ENCODE measurements at places on chromosomes 13 and 19.

GRCh38 chr13:79311386-79311785 is 94.7 kb downstream of the RBM26 start:
- DNase-seq, result no peak

GRCh38 chr13:111912991-111913760 is 153.8 kb upstream of the SOX1 start:
- no peak for DNase-seq

GRCh38 chr19:19528721-19529490 is at the start of gene YJEFN3:
TSS of gene YJEFN3 (plus strand) at chr19:19528911. CDS start at chr19:19528933, 22 bp downstream.
- no peak for DNase-seq

DNA sequence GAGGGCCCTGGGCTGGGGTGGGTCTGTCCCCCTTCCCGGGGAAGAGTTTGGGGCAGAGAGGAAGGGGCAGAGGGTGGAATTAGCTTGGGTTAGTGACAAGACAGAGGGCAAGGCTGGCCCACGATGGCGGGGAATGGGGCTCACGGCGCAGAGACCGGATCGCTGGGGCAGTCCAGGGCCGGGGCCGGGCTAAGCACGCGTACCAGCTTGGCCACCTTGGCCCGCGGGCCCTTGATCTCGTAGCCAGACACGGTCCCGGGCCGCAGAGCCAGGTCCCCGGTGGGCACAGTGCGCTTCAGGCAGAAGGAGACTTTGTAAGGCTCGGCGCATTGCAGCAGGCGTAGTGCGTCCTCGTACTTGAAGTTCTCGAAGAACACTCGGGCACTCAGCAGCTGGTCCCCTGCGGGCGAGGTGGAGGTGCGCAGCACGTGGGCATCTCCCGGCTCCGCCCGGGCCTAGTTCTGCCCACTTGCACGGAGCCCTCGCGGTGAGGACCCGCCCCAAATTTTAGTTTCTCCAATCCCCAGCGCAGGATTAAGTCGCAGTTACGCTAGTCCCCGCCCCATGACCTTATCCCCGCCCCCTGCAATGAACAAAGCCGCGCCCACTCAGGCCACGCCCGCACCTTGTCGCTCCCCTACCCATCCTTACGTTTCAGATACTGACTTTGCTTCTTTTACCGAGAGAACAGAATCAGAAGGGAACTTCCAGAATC is 8.6 kb upstream of the HIPK4 start:
- no peak for DNase-seq

DNA sequence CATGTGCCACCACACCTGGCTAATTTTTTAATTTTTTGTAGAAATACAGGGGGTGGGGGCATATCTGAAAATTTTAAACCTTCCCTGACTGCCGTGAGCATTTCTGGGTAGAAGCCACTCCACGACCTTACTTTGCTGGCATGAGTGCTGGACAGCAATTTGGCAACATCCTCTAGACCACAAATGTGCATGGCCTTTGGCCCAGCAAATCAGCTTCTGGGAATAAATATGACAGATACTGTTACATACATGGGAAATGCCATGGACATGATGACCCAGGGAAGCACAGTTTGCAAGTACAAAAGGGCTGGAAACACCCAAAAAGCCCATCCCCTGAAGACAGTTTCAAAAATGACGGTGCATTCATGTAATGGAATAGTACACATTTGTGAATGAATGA is 3.2 kb upstream of the PVR start:
- peak; percentile 42 for DNase-seq

DNA sequence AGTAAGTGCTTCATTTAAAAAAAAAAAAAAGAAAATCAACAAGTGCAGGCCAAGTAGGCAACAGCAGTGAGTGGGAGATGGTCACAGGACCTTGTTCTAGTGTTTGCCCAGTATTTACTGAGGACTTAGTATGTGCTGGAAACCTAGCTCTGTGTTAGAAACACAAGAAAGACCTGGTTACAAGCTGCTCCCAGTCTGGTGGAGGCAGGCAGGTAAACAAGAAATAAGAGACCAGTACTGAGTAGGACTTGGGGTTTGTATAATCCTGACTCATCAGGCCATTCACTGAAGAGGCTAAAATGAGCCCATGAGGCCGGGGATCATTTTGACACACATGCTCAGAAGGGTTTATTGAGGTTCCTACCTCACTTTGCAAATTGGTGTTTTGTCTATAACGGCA is 21.5 kb upstream of the SERPINE3 start:
- no peak for DNase-seq

DNA sequence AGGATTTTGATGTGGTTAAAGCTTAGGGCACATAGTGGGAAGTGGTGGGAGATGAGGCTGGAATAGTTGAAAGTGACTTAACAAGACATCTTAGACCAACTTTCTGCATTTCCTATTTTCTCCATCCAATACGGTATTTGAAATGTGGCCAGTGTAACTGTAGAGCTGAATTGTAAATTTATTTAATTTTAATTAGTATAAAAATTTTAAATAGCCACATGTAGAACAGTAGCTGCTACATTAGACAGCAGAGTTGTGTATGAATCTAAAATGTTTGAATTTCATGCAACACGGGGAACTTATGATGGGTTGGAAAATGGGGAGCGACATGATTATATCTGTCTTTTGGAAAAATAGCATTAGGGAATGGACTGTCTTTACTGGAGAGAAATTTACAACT is 7.1 kb upstream of the SCEL start:
- no peak for DNase-seq

DNA sequence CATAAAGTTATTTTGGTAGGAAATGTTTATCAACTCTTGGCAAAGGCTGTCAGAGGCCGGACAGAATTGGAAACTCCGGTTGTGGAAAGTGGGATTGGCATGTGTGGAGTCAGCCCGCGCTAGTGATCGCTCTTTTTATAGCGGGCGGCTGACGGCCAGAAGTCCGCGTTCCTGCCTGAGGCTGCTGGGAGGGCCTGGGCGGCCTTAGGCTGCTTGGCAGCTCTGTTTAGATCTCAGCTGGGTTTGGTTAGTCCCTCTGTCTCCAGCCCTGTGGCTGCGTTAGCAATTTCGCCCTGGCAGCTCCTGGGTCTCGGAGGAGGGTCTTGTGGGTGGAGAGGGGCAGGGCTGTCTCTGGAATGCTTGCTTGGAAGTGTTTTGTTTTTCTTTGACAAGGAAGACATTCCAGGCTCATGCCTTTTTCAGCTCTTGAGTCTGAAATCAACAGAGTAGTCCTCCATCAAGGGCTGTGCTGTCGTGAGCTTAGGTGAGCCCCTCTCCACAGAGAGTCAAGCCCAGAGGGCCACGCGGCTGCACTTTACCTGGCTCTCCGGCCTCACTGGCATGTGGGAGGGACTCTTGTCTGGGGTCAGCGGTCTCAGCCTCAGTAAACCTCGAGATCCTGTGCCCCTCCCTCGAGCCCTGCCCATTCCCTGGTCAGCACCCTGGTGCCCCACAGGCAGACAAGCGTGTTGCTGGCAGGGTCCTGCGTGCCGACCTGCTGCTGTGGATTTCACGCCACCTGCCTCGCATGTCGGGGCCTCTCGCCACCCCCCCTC is 22.5 kb downstream of the DOT1L start:
- peak; percentile 97 for DNase-seq

DNA sequence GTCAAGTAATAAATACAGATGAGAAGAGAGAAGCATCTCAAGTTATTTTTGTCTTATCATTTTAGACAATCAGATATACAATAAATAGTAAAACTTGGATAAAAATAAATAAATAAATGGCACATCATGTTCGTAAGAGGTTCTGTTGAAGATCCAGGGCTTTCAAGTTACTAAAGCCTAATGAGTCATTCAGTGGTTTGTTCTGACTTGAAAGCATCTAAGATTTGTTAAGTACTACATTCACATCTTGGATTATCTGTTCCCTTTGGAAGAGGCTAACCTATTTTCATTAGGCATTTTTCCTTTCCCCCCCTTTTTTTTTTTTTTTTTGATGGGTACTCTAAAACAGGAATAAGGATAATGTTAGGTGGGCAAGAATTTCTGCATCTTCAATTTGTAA is 429.3 kb downstream of the PCDH20 start:
- DNase-seq, result no peak

DNA sequence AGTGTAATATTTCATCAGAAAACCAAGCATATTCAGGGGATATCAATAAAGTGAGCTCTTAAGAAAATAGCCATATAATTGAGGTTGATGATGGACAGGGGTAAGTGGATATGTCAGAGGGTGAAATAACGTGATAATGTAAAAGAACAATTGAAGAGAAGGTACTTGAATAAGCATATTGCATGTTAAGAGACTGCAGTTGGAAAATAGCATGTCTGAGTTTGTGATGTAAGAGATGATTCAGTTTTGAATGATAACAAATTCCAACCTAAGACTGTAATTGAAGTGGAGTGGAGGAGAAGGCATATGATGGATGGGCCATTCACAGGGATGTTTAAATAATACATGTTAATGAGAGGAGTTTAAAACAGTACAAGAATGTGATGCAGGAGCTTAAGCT is 1633.5 kb downstream of the SLITRK1 start:
- no peak for DNase-seq

- no peak for DNase-seq
Measured at GRCh38 chr13:25881971-25882451, 169.8 kb downstream of the SHISA2 start.

- no peak for DNase-seq
Measured at GRCh38 chr19:21603431-21604231, 98.2 kb downstream of the ZNF429 start.

DNA sequence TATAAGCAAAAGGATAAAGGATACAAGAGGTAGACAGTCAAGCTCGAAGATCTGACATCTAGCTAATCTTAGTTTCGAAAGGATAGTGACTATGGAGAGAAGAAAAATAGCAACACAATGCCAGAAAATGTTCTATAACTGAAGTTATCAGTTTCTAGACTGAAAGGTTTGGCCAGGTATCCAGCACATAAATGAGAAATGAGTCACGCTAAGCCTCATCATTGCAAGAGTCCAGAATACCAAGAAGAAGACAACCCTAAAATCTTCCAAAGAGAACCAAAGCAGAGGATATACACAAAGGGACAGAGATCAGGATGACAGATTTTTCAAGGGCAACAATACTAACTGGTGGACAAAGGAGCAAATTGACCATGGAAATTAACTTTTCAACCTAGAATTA is 237.0 kb downstream of the POSTN start:
- no peak for DNase-seq

DNA sequence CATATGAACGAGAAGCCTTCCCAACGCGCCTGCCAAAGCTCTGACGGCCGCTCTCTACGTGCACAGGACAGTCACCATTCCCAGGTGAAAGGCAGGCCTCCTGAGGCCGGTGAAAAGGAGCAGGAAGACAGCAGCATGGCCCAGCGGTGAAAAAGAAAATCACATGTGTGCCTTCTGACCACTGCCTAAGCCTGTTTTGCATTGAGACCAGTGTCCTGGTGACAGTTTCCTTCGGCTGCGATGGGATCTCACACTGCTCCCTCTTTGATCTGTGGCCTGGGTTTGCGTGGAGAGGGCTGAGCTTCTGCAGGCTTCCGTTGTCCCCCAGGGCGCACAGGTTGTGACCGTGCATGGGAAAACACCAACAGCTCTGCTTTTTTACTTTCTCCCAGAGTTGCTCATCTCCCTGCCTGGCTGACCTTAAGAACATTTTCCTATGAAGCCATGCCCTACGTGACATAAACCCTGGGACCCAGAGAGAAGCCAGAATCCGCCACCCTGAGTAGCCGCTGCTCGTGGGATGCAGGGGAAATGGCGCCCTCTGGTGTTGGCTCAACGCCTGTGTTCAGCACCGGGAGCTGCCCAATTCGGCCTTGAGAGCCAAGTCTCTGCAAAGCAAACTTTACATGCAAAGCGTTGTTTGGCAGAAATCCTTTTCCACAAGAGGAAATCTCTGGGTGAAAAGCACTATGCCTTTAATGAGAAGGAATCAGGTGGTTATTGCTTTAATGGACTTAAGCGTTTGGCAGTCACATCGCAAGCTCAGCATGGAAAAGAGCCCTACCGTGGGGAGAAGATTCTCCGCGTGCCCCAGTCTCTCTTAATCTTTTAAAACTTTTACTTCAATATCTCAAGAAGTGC is 112.2 kb upstream of the GPR12 start:
- peak; percentile 5 for DNase-seq

DNA sequence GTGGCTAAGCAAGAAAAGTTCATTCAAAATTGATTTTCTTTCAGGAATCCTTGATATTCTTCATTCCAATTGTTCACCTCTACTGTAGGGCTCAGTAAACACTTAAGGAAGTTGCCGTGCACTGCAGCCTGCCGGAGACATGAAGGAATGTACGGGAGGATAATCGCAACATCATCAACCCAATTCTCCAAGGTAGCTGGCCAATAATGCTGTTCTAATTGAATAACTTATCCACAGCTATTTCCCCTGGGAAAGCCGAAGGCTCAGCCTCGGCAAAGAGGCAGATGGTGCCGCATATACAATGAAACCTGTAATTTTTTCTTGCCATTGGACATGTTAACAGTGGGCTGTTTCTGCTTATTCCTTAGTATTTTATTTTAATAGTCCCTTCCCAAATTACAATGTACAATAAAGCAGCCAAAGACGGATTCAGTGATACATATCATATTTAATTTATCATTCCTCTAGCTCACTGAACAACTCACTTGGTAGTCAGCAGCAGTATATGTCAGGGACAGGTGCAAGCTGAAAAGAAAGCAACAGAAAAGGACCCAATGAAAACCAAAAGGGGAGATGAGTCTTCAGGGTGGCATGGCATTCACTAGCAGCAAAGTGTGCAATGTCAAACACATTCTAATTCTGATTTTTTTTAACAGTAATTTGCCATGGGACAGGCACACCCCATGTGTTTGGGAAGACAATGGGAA is 420.5 kb upstream of the KLF12 start:
- DNase-seq, result no peak

DNA sequence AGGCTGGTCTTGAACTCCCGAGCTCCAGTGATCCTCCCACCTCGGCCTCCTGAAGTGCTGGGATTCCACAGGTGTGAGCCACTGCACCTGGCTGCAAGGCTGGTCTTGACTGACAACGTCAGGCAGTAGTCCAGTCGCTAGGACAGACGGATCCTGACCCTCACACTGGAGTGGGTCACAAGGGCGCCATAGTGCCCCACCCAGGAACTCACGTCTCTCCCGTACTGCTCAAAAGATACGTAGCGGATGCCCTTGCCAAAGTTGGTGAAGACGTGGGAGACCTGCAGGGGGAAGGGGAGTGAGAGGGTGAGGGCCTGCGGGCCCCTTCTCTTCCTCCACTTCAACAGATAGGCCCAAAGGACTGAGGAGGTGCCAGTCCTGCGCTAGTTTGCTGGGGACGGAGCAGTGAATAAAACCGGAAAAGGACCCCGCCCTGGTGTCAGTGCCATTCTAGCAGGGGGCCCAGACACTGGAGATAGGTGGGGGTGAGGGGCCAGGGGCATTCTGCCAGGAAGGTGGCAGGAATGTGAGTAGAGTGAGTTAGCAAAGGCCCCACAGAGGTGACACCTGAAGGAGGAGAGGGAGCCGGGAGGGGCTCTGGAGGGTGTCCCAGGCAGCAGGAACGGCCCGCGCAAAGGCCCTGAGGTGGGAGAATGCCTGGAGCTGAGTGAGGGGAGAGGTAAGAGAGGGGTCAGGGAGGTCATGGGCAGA is 11.9 kb downstream of the MRPS12 start:
- DNase-seq, result no peak

DNA sequence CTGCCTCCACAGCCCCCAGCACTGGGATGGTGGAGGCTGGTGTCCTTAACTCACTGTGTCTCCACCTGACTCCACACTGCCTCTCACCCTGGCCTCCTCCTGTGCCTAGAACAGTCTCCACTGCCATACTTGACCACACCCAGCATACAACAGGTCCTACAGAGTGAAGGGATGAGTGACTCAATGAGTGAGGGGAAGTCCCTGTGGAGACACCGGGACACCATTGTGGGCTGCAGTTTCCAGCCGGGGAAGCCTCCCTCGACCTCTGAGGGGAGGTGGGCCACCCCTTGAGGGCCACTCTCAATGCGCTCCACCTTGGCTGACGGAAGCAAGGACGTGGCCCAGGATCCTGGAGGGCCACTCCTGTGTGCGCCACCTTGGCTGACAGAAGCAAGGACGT is 2.8 kb upstream of the ZNF135 start:
- no peak for DNase-seq
